ENCODE measurements at places on chromosomes 16 and 17.

DNA sequence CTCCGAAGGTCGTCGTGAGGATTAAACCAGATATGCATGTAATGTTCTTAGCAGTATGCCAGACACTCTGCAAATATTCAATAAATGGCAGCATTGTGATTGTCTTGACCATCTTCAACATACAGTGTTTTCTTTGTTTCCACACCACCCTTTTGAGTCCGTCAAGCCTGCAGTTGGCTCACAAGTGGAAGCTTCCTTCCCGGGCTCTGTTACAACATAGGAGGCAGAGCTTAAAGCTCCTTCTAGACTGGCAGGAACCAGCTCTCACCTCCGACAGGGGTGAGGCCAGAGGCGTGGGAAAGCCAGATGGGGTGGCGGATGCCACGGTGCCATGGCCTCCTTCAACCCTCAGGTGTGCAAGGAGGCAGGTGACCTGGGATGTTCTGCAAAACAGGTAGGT is 138.3 kb downstream of the FOXL1 start:
- DNase-seq, result no peak

DNA sequence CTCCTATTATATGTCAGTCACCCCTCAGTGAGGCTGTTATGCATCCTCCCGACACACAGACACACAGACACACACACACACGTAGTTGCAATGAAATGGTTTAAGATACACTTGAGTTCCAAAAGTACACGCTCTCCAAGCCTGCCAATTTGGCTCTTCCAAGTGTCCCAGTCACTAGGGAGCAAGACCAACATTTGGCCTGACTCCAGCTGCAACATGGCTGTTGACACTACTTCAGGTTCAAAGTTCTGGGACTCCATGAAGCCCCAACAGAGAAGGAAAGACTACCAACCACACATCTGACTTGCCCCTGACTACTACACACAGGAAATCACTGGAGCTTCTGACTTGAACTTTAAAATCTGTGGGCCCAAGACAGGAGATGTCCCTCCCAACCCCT is 128.1 kb upstream of the KCNJ18 start:
- no peak for DNase-seq

- DNase-seq, result peak; percentile 13
Observed at GRCh38 chr16:85316321-85316919, 204.1 kb upstream of the CIBAR2 start.

DNA sequence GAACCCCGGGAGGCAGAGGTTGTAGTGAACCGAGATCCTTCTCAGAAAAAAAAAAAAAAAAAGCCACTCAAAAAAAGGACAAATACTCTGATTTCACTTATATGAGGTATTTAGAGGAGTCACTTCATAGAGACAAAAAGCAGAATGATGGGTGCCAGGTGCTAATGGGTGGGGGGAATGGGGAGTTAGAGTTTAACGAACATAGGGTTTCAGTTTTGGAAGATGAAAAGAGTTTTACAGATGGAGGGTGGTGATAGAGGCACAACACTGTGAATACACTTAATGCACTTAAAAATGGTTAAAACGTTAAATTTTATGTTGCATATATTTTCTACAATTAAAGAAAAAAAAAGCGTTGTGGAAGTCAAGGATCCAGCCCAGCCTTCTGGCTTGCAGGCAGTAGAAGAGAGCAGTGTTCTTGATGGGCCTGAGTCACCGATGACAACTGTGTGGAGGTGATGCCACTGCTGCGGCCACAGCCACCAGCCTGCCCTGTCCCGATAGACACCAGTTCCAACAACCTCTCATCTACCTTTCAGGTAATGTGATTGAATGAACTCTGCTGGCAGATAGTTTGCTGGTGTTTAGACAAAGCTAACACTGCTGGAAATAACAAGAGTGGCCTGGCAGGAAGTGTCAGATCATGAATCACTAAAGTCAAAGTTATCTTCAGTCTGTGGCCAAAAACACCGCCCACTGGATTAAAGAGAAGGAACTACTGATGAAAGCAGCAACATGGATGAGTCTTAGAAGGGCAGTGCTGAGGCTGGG is 49.9 kb upstream of the COX10 start:
- no peak for DNase-seq

All from CD4-positive, alpha-beta T cell treated with Interleukin-15 for 4 hours (primary cell).